ENCODE measurements at places on chromosomes 11 and 22.

- no peak for DNase-seq
Measured at GRCh38 chr22:27870234-27871191, 48.5 kb downstream of the PITPNB start.

DNA sequence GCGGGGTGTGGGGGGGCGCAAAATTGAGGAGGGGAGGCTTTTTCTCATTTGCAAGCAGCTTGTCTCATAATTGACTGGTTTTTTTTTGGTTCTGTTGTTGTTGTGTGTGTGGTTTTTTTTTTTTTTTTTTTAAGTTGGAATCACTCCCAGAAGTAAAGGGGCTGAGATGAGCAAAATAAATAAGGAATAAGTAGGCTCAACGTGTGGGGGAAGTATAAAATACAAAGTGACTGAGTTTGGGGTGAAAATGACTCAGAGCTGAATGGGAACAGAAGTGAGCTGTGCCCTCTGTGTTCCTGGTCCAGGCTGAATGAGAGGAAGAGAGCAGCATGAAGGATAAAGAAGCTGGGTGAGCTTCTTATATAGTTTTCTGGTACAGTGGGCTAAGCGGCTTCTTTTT lies 90.0 kb downstream of the GRIK4 start:
- DNase-seq, result no peak

DNA sequence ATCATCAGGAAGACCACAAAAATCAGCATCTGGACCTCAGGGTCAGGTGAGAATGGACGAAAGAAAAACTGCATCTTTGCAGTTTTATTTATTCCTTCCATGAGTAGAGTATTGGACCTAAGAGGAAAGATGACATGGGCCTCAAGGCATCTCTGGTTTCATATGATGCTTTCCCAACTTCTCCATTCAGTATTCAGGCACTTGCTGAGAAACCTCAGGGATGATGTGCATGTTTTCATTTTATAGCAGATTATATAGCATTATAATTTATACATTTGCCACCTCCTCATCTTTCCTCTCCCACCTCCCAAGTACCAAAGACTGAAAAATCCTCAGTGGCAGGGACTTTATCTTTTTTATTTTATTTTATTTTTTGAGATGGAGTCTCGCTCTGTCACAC lies at the start of gene OR10V1:
TSS of gene OR10V1 (minus strand) at position 101 of the 400 bp plus-strand sequence. CDS start at position 101, 0 bp downstream.
- DNase-seq, result no peak

DNA sequence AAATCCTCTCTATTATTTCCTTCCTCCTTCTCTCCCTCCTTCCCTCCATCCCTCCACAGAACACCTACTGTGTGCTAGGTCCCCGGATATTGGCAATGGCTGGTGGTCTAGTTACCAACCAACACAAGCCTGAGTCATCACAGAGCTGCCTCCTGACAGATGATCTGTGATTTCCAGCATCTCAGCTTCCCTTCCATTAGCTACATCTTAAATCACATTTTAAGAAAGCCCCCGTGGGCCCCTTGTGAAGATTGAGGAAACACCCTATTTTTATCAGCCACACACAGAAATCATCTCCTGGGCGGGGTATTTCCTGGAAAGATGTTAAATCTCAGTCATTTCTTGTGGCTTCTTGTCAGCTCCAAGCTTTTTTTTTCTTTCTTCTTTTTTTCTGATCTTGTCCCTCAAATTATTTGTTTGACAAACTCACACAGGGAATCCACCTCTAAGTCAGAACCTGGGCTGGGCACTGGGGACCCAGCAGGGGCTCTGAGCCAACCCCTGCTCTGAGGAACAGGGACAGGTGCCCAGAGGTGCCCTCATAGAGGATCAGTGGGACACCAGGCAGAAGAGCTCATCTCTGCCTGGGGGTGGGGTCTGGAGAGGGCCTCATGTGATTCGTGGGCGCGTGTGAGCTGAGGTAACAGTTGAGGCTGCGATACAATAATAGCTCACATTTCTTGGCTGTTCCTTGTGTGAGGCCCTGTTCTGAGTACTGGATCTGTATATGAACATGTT lies 42.4 kb downstream of the CACNA1I start:
- DNase-seq, result no peak

GRCh38 chr11:33040033-33040861 lies 875 bp downstream of the TCP11L1 start:
- DNase-seq, result no peak

GRCh38 chr11:118914178-118914918 lies 11.4 kb downstream of the BCL9L start:
- no peak for DNase-seq

- no peak for DNase-seq
Measured at GRCh38 chr11:22479971-22480720, 142.0 kb downstream of the SLC17A6 start.

GRCh38 chr11:47051217-47051616 lies 114.7 kb downstream of the CSTPP1 start:
- DNase-seq, result no peak

DNA sequence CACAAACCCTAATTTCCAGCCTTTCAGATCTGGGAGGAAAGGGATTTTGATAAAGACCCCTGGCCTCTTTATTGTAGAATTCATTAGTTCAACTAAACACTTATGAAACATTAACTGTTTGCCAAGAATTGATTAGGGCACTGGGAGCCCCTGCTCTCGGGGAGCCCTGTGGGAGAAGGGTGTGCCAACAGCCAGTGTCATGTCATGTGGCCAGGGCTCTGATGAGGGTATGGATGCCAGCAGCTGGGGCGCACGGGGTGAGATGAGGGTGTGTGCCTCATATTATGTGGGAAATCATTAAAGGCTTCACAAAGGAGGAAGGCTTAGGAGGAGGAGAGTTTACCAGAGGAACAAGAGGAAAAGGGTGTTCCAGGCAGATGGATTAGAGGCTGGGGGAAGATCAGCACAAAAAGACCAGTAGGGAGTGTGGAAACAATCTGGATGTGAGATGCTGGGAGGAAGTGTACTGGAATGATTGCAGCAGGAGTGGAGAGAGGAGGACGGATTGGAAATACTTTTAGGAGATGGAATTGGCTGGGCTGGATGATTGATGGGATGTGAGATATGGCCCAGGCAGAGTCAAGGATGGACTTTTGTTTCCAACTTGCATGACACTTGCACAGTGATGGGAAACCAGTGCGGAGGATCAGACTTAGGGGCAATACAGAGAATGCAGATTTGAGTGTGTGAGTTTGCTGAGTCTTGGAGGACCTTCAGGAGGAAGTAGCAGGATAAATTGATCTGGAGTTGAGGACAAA lies 137.8 kb downstream of the CSNK2A3 start:
- no peak for DNase-seq

DNA sequence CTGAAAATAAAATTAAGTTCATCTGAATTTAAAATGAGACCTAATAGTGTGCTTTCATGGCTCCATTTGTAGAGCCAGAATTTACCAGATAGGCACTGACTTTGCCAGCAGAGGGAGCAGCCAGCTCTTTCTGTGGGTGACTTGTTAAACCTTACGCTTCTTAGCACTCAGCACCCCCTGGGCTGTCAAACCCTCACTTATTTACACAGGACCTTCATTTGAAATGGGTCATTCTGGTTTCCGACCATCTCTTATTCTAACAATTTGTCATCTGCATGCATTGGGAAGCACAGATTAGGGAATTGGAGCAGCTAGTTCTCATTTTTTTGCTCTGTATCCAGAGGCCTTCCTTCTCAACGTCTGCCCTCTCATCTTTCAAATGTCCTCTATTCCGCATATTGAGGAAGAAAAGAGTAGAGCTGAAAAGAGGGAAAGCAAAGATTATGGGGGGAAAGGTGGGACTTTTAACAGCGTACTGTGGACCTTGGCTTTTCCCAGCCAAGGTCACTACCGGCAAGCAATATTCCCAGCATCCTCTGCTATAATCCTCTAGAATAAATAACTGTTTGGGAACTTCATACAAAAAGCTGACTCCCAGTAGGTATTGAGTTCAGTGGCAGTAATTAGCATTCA lies 3.1 kb downstream of the ASRGL1 start:
- DNase-seq, result peak; percentile 74

DNA sequence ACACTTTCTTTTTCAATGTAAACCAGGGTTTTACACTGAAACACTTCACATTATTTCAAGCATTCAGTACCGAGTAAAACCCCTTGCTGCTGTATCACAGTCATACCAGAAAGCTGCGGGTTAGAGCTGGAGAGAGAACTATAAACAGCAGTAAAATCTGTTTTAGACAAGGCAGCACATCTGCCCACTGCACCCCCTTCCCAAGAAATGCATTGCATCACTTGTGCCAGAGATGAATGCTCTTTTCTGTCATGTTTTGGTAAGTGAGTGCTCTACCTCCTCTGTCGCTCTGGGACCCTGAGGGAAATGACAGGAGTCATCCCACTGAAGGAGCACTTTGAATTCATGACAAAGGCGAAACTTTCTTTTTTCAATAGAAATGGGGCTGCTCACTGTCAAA lies 107.2 kb downstream of the MAML2 start:
- DNase-seq, result no peak

DNA sequence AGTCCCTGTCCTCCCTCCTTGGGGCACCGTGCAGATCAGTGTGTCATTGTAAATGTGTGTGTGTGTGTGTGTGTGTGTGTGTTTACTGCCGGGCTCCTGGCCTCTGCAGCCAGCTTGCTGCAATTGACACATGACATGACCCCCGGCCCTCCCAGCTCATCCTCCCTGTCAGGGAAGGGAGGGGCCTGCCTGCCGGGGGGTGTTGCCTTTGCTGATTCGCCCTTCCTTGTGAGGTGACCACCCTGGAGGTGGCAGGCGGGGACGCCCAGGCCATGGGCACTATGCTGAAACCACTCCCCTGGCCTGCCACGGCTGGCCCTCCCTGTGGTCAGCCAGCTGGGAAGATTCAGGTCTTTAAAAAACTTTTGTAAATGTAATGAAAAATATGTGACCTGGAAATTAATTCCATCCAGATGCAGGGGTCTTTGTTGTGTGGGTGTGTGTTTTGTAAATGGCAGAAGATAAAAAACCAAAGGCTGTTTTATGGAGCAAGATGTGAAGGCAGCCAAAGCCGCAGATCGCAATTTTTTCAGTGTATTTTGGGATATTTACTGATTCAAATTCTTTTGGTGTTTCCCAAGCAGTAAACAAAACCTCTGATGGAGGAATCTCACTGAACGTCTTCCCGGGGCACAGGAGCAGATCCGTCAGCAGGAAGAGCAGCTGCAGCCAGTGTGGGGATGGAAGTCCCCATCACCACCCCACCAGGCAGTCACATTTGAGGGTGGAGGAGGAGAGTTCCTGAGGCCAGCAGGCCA lies 23.2 kb downstream of the SHISAL1 start:
- DNase-seq, result no peak

DNA sequence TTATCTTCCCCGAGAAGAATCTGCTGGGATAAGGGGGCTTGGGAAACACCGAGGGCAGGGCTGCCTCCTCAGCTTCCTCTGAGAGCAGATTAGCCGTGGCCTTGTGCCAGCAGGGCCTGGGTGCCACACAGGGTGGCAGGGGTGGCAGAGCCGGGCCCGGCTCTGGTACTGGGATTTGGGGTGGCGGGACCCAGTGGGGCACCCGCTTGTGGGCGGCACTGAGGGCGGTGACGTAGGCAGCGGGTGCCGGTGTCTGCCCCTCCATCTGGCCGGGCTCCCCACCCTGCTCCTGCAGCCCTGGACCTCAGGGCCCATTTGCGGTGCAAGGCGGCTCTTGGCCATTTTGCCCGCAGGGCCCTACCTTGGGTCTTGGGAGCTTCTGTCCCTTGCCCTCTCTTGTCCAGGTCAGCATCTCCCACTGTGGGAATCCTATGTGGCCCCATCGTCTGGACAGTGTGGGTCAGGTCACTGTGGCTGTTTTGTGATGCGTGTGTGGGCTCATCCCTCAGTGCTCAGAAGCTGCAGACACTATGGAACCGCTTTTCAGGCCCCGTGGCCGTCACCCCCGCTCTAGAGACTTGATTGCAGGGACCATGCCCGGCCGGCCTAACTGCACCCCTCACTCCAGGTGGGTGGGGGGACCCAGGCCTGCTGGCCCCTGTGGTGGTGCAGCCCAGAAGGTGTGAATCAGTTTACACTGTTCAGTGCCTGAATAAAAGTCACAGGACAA lies 29.7 kb upstream of the KRTAP5-6 start:
- DNase-seq, result no peak

GRCh38 chr11:78419327-78419726 lies 1.7 kb upstream of the GAB2 start:
- DNase-seq, result no peak

- no peak for DNase-seq
Measured at GRCh38 chr11:8732324-8732670, 49.7 kb downstream of the RPL27A start.

- no peak for DNase-seq
Measured at GRCh38 chr22:24063986-24064385, 52.9 kb downstream of the CABIN1 start.

DNA sequence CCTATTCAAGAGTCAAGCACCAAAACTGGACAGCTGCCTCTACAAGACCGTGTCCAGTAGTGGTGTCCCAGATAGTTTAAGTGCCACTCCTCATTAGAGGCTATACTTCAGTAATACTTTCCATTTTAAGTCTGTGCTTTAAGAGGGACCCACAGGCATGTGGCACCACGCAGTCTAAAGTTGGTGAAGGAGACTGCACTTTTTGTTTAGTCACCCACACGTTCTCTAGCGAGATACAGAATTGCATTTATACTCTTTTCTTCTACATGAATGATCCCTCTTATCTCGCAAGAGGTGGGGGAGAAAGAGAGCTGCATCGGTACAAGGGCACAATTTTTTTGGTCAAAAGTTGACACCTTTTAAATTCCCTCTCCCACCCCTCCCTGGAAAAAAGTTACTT lies 41.5 kb downstream of the DDX6 start:
- no peak for DNase-seq

DNA sequence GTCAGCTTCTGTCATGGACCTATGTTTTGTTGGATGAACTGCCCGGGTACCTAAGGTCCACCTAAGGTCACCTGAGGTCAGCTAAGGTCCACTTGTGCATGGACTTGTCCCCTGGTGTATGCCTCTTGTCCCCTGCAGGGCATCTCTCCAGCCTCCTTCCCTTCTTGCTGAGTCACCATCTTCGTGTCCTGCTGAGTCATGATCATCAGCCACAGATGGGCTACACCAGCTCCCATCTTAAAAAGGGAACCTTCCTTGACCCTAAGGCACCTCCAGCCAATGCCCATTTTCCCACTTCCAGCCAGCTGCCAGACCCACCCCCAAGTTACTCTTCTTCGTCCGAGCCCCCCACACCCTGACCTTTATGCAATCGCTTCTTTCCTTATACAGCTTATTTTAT lies 544.9 kb downstream of the TBC1D22A start:
- DNase-seq, result no peak

- DNase-seq, result no peak
Measured at GRCh38 chr11:656426-656825, 19.4 kb downstream of the DRD4 start.

DNA sequence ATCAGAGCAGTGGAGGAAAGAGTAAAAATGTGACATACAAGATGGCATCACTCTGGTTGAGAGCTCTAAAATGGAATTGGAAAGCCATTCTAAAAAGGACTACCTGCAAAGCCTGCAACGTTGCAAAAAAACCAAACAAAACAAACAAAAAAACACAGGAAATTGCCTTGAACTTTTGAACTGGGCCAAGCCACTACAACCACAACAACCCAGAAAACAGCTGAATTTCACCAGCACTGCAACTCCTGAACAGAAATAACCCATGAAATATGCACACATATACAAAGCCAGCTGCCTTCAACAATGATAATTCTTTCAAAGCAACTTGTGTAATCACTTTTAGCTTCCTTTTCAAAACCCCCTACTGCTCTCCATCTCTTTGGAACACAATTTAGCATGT lies 326.6 kb upstream of the LRRC4C start:
- no peak for DNase-seq
